ENCODE measurements at places on chromosomes 12 and 14. TPM values are rescaled to one million over a fixed set of nuclear protein-coding genes. Genes with fewer than 3 reads are reported as not detected.
A peak's percentile ranks its signal among the peaks of the same experiment; 100 is the strongest.

Gene KRT75
- not detected for polyA plus RNA-seq

Gene CD163
- 10.4 TPM for polyA plus RNA-seq

Gene MANSC1
- 30.1 TPM for polyA plus RNA-seq

DNA sequence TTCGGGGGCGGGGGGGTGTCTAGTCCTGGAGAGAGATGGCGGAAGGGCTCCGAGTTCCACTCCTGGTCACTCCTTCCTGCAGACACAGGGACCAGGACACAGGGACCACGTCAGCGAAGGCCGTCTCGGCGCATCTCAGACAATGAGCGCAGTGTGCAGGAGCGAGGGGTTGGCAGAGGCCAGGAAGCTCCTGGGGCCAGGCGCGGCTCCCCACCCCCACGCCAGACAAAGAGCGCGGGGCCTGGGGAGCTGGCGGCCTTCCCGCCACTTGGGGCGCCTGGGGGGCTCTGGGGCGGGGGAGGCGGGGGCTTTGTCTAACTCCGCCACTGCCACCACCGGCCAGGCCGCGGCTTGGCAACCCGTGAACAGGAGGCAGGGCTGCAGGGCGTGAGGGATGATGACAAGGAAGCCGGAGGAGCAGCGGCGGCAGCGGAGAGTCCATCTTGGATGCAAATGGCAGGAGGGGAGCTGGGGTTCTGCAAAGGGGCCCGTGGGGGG is 2.2 kb downstream of the CDK2AP1 start:
- DNase-seq: peak; percentile 57

DNA sequence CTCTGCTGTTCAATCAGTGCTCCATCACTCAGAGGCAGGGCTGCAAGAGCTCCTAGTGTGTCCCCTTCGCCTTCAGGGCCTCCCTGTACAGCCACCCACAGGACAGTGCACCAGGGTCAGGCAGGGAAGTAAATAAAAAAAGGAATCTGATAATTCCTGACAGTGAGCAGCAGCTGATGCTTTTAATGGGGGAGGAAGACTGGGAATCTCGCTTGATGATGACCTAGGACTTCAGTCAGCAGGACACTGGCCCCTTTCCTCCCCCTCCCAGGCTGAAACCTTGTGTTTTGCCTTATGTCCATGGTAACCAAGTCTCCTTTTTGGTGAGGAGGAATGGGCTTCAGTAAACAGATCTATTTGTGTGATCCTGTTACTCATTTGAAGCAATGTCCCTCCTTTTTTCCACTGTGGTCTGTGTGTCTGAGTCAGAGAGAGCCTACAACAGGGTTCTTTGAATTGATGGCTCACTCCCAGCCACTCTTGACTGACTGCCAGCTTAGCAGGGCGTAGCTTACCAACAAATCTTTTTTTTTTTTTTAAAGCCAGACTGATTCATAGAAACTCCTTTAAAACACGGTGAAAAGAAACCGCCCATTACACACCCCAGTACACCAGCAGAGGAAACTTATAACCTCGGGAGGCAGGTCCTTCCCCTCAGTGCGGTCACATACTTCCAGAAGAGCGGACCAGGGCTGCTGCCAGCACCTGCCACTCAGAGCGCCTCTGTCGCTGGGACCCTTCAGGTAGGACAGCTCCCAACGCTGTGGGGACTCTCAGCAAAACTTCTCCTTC is at the start of gene EMP1:
EMP1 (plus strand) TSS at position 597 of the 792 bp plus-strand sequence. CDS start 14,785 bp downstream, outside the sequence.
- DNase-seq: peak; percentile 86

GRCh38 chr12:66664076-66664475 is 14.8 kb downstream of the GRIP1 start:
- no peak for DNase-seq
